LoVo (cell line): ENCODE measurements at places on chromosomes 3 and 15.

DNA sequence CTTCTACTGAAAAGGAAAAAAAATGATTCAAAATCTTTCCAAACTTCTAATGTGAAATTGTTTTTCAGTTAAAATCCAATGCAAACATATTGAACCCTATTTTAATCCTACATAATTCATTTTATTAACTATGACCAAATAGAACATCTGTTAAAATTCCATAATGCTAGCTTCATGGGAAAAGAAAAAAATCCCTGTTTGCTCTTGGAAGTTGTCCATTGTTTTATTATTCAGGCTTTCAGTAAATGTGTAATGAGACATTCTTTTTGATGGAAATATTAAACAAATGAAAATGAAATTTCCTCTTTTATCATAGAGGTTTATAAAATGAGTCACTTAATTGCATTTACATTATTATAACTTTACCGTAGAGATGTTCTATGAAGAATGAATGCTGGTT is 49.5 kb downstream of the SLC25A26 start:
- DNase-seq, result no peak

- DNase-seq, result no peak
Measured at GRCh38 chr3:78613421-78613879, 1154.3 kb downstream of the ROBO1 start.

DNA sequence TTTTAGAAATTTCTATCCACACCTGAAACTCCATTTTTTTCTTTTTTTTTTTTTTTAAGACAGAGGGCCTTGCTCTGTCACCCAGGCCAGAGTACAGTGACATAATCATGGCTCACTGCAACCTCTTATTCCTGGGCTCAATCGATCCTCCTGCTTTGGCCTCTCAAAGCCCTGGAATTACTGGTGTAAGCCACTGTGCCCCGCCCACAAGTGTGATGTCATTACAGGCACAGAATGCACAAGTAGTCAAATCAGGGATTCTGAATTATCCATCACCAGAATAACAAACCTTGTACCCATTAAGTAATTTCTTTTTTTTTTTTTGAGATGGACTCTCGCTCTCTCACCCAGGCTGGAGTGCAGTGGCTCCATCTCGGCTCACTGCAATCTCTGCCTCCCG is 1.9 kb downstream of the UQCRC1 start:
- DNase-seq, result no peak

DNA sequence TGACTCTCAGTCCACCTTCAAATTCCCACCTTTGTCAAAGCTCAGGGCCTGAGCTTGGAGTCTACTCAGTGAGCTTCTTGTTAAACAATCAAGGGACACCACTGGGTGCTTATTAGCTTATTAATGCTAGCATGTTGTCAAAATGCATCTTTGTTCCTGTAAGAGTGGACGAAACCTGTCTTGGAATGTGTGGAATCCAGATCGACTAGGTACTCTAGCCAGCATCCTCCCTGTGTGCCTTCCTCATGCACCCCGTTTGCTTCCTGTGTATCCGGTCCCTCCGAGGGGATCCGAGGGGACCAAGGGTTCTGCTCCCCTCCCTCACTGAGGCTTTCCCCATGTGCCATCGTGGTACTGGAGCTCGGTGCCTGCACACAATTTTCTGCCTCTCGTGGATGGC is 75.7 kb upstream of the UBE3A start:
- no peak for DNase-seq

DNA sequence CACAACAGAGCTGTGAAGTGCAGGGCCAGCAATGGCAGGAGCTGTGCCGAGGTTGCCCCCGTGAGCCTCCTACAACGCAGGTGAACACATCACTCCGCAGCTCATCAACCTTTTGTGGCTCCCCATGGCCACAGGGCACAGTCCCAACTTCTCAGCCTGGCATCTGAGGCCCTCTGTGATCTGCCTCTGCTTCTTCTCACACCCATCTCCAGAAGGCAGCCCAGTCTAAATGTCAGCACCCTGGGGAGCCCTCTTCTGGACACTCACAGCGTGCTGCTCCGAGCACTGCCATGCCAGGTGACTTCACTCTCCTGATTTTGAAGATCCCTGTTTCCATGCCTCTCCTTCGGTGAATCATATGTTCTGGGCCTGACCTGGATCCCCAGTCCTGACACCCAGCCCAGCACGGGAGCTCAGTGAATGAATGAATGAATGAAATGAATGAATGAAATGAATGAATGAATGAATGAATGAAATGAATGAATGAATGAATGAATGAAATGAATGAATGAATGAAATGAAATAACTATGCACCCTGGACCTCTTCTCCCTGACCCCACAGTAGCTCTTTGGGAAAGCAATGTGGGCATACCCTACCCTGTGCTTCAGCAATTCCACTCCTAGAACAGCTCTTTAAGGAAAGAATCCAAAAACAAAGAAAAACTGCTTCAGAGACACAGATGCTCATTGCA is 17.9 kb upstream of the SKIC8 start:
- peak; percentile 72 for DNase-seq

DNA sequence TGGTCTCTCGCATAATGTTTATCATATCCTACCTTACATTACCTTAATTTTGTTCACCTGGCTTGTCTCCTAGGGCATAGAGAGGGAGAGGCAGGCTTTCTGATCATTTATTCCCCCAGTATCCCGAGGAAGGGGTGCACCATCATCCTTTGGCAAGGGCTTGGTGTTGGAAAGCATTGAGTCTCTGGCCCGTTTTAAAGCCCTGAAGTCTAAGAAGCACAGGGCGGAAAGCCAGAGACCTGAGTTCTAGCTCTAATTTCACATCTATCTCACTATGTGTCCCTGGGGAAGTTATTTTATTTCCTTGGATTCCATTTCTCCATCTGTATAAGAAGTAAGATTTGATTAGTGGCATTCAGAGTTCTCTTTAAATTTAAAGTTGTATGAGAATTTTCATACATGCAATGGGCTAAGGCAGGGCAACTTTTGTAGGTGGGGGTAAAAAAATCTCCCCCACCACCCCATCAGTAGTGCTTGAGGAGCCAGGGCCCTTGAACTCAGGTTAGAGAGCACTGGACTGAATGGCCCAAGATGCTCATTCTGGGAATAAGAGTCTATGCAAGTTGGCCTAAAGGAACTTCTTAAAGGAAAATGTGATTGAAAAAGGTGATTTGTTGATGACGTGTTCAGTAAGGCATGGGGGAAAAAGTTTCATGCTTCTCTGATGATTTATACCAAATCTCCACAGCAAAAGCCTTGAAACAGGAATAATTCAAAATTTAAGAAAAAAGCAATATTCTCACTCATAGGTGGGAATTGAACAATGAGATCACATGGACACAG is 10.1 kb downstream of the TMC3 start:
- no peak for DNase-seq

DNA sequence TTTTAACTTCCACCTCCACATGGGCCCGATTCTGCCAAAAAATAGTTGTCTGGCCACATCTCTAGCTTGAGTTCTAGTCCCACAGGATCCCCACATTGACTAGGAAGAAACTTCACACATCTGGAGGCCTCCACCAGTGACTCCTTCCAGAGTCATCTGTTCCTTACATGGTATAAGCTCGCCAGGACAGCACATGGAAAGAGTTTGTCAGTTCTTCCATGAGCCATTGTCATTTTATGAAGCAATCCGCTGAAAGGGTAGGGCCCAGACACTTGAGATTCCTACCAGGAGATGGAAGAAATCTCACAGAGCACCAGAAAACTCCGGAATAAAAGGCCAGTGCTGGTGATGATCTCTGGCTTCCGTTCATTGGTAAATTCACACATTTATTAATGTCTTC is 350.5 kb upstream of the ICE2 start:
- DNase-seq, result no peak

DNA sequence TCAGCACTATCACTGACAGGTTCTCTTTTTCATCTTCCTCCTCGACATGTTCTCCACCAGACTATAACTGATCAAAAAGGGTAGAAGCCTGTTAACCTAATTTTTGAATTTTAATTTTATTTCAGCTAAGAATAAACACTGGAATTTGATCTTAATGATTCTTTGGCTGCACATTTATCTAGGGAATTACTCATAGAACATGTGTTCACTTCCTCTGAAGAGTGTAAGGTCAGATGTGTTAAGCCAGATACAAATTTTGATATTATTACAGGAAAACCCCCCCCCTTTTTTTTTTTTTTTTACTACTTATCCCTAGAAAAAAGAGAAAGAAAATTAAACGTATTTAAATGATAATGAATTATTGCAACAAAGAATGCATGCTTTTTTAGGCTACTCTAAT is 15.0 kb downstream of the DCBLD2 start:
- no peak for DNase-seq
